ENCODE measurements at places on chromosomes 2 and 18. TPM values are rescaled to one million over a fixed set of nuclear protein-coding genes. Genes with fewer than 3 reads are reported as not detected.

CHMP1B gene
- 109 TPM for polyA plus RNA-seq

FECH gene
- polyA plus RNA-seq = 17.1 TPM

TUBB8B gene
- polyA plus RNA-seq = not detected

LIMS3 gene
- polyA plus RNA-seq = 2.7 TPM

SP5 gene
- not detected for polyA plus RNA-seq

LYPD1 gene
- 104 TPM for polyA plus RNA-seq

DSG3 gene
- not detected for polyA plus RNA-seq

EFHD1 gene
- polyA plus RNA-seq = not detected

LRRTM1 gene
- 0.86 TPM for polyA plus RNA-seq

SULT1C4 gene
- polyA plus RNA-seq = not detected

CRYGD gene
- polyA plus RNA-seq = not detected

DSG4 gene
- polyA plus RNA-seq = not detected

SRD5A2 gene
- 0.11 TPM for polyA plus RNA-seq

NT5C1B gene
- not detected for polyA plus RNA-seq

CDH2 gene
- 193 TPM for polyA plus RNA-seq

SOWAHC gene
- 5.8 TPM for polyA plus RNA-seq

MYCN gene
- 27.2 TPM for polyA plus RNA-seq

PLCD4 gene
- 9.3 TPM for polyA plus RNA-seq

SLC9A4 gene
- 0.06 TPM for polyA plus RNA-seq

PSMA8 gene
- polyA plus RNA-seq = not detected

MTIF2 gene
- polyA plus RNA-seq = 15.1 TPM

RAB6C gene
- polyA plus RNA-seq = 0.52 TPM

ACKR3 gene
- 0.74 TPM for polyA plus RNA-seq

CCDC150 gene
- 1.8 TPM for polyA plus RNA-seq

FAM237A gene
- polyA plus RNA-seq = not detected

STEAP3 gene
- polyA plus RNA-seq = not detected

NR4A2 gene
- 0.48 TPM for polyA plus RNA-seq

CROCC2 gene
- not detected for polyA plus RNA-seq

DPP10 gene
- polyA plus RNA-seq = 15.1 TPM

MFSD6 gene
- polyA plus RNA-seq = 11.8 TPM

TP53I3 gene
- polyA plus RNA-seq = 4.7 TPM

CAVIN2 gene
- polyA plus RNA-seq = not detected

STARD7 gene
- polyA plus RNA-seq = 160 TPM

REG3A gene
- not detected for polyA plus RNA-seq

ATP6V1B1 gene
- polyA plus RNA-seq = 0.42 TPM

FIGN gene
- polyA plus RNA-seq = 0.71 TPM
